NCI-H1694 treated with DMSO at 0.1 percent for 48 hours (cell line): ENCODE measurements at places on chromosomes 6 and 20.

GRCh38 chr20:38139156-38139912 is 25.7 kb downstream of the TGM2 start:
- no peak for DNase-seq

DNA sequence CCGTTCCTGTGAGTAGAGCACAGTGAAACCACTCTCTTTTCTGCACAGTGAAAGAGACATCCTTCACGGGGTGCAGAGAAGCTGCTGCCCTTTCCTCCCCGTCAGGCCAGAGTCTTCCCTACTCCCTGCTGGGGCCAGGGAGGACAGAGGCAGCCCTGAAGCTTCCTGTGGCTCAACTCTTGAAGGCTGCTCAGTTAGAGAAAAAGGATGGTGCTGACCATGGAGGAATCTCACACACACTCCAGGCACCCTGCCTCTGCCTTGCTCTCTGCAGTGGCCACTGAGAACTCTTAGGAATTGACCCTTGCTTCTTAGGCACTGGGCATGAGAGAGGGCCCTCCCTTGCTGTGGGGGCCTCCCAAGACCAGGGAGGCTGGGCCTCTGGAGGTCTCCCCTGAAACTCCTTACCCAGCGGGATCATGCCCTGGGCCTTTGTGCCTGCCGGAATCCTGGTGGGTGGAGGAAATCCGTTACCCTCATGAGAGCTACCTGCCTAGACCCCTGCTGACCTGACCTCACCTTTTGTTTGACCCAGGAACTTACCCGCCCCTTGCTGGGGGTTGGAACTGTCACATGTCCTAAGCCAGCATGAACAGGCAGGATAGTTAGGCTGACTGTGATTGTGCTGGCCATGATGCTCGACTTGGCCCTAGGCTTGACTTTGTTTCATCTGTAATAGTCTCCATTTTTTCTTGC is 65.0 kb upstream of the CD93 start:
- DNase-seq, result no peak

DNA sequence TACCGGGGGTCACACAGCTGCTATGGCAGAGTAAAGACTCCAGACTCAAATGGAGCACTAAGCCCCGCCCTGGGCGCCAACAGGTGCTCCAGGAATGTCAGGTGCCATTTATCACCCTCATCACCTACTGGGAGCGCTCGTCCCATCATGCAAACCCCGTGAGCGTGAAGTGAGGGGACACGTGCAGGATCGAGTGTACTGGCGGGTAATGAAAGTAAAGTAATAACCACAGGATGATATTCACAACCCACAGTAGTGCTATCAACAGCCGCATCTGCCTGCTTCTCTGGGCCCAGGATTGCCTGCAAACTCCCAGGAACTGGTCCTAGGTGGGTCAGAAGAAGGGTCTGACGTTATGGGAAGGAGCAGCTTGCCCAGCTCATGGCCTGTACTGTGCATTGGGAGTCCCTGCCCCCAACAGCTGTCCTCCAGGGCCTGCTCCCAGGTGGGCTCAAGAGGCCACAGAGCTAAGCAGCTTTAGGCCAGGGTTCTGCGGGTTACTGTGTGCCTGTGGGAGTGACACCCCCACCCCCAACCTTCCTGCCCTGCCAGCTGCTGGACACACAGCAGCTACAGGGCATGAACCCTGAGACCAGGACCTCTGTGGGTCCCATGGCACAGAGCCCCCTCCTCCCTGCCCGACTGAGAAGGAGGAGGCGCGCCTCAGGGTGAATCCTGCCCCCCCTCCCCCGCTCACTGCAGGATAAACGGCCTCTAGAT is 120.5 kb upstream of the SULF2 start:
- no peak for DNase-seq

- DNase-seq, result no peak
Observed at GRCh38 chr20:46740214-46740609, 30.8 kb downstream of the SLC2A10 start.

DNA sequence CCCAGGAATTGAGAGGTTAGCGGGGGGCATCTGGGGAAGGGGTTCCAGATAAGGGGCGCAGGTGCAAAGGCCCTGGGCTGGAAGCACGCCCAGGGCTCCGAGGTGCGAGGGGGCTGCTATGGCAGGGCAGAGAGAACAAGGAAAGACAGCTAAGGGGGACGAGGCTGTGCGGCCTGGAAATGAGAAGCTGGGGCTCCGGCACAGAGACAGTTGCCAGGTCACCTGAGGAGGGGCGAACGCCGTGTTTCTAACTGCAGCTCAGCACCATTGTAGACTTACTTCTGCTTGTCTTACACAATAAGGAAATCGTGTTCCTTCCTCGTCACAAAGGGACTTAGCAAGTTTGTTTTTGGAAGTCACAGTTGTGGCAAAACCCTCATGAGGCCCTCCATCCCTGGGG is 68.9 kb upstream of the TBXT start:
- DNase-seq, result no peak

DNA sequence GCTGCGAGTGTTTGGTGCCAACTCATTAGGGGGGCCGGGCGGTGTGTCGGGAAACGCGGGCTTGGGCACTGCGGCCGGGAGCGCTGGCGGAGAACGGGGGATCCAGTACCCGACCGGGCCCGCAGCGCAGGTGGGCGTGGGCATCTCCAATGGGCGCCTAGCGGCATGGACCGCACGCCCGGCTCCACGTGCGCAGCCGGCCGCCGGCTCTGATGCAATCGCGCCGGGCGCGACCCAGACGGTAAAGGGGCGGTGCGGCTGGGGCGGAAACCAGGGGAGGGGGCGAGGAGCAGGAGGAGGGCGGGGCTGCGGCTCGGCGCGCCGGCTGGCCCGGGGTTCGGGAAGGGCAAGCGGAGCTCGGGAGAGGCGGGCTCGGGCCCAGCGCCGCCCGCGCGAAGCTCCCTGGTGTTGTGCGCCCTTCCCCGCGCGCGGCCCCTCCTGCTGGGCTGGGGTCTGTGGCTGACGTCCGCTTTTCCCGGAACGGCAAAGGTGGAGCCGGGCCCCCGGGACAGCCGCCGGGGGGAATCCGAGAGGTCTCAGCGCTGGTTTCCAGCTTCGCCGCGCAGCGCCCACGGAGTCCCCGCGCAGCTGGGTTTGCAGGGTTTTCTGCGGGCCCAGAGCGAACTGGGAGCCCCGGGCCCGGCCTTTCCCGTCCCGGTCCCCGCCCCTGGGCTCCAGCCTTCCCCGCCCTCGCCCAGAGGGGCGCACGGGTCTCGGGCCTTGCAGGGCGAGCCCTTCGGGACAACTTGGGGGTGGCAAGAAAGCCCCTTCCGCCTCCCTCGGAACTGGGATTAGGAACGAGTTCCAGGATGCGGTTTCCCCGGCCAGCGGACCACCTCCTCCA is 867 bp downstream of the MTHFD1L start:
- peak; percentile 52 for DNase-seq
